Left lobe of liver (tissue), 2 donors: ENCODE measurements at places on chromosomes 12 and 14. TPM values are rescaled to one million over a fixed set of nuclear protein-coding genes. Genes with fewer than 3 reads are reported as not detected.

DNA sequence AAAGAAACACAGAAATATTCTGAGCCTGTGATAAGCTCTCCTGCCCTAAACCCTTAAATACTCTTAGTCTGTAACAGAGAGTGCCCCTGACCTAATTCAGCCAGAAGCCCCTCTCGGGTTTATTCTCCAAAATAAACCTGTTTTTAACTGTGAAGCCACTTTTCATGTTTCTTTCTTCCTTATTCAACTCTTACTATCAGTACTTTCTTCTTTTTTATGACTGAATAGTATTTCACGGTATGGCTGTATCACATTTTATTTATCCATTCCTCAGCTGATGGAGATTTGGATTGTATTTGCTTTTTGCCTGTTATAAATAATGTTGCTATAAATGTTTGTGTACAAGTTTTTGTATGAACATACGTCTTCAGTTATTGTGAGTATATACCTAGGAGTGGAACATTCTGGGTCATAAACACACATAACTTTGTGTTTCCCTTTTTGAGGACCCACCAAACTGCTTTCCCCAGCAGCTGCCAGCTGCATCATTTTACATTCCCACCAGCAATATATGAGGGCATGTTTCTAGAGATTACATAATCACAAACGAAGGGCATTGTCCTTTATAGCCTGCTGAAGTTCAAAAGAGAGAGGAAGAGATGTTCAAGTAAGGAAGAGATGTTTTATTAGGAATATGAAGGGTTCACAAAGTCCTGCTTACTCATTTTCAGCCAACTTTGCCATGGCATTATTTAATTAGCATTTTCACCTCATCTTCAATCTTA lies 199.4 kb upstream of the NUDT4 start:
- DNase-seq: no peak

DNA sequence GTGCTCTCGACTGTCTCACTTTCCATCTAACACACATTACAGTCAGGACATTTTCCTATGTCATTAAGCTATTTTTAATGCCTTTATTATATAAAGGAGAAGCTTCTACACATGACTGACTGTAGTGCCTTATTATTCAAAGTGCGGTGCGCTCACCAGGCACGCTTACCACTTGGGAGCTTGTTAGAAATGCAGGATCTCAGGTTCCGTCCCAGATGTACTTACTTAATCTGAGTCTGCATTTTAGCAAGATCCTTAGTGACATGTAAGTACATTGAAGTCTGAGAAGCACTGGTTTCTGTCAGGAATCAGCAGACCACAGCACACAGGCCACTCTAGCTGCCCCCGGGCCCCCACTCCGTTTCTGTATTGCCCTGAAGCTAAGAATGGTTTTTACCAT lies 44.7 kb upstream of the MDM1 start:
- no peak for DNase-seq

Gene RBP5
- 154 TPM for total RNA-seq

DNA sequence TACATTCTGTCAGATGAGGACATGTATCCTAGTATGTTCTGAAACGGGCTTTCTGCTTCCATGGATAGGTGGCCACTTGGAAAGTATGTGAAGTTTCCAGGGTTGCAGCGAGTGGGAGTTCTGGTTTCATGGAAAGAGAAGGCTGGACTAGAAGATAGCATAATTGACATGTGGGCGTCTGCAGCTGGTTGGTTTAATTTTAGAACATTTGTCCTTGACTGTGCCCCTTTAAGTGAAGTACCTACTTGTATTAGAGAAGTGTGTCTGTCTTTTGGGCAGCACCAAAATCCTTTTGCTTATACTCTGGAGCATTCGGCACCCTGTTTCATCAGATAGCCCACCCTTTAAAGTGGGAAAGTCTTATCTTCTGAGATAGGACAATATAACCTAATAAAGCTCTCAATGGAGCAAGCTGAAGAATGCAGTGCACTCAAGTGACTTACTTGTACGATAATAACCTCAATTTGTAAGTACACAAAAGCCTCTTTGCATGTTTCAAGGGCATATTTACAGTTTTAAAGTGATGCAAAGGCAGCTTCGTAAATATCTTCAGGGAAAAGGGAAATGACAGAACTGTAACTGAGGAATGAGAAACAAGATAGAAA lies 35.2 kb downstream of the NTN4 start:
- no peak for DNase-seq

Gene FAM186B
- total RNA-seq: 1.2 TPM

DNA sequence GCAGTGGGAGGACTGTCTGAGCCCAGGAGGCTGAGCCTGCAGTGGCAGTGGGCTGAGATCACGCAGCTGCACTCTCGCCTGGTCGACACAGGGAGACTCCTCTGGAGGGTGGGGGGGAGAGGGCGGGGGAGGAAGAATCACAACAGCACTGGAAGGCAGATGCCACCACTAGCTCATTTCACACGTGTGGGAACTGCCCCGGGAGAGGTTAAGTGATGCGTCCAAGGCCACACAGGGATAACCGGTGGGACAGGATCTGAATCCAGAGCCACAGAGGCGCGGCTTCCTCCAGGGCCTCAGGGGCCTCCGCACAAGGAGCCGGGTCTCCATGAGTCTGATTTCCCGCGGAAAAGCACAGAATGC lies 20.8 kb downstream of the STX2 start:
- DNase-seq: no peak

DNA sequence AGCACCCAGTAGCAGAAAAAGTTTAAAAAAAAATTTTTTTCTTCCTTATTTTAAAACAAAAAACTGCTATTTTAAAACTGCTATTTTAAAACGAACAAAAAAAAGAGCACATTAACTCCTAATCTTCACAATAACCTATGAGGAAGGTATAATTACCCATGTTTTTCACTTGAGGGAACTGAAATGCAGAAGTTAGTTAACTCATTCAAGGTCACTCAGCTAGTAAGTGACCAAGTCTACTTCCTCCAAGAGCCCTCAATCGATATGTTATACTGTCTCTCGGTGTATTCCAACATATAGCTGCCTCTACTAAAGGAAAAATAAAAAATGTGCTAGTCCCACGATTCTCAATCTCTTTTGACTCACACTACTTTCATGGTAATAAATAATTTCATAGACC lies 7.8 kb downstream of the RPAP3 start:
- DNase-seq: no peak

Gene SPIC
- total RNA-seq: 1.4 TPM

Gene PTPRQ
- 0.30 TPM for total RNA-seq

DNA sequence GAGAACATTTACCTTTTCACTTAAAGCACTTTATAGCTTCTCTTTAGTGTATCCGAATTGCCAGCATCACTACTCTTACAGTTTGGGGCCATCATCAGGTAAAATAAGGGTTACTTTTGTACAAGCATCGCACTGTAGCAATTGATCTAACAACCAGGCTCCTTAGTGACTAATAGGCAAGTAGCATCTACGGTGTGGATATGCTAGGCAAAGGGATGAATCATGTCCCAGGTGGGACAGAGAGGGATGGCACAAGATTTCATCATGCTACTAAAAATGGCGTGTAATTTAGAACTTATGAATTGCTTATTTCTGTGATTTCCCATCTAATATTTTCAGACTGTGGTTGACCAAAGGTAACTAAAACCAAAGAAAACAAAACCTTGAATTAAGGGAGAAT lies 582.3 kb downstream of the KCNH5 start:
- DNase-seq: no peak
